ENCODE measurements at places on chromosomes 2 and 18.

GRCh38 chr18:57125627-57126026, 21.3 kb upstream of the BOD1L2 start:
- ATAC-seq, result no peak

DNA sequence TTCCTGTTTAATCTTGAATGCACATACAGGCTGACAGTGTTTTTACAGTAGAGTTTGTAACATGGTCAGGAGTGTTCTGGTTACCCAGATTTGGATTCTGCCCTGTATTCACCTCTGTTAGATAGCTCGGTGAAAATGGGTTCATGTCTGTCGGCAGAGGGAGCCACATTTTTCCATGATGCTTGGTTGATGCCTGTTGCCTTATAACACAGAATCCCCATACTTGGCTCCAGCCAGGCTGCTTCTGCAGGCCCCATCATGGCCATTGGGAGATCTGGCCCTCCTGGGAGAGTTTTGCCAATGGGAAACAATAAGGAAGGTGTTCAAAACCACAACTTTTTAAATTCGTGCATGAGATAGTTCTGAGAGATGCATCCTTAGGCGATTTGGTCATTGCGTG, 78.1 kb downstream of the WDSUB1 start:
- ATAC-seq, result no peak

DNA sequence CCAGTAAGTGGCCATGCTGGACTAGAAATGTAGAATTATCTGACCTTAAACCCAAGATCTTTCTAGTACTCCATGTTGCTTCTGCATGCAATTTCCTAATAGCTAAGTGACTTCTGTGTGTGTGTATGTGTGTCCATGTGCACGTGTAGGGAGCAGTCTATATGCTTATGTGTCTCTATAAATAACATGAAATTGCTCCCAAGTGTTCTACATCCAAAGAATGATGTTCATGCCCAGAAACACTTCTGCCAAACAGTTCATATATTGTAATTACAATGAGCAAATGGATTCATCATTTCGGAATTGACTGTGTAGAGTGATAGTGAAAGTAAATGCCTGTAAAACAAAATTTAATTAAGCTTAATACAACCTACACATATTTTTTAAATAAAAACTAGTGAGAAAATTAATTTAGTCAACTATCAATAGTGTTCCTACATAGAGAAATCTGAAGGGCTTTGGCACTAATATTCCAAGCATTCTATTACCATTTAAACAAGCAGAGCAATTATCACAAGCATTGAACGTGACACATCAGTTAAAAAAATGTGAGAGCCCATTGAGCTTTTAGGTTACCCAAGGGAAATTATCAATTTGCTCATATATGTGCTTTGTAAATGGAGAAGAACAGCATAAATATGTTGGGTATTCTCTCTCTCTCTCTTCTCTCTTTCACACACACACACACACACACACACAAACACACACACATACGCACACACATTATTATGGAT, 1067.4 kb downstream of the CNTNAP5 start:
- no peak for ATAC-seq

- no peak for ATAC-seq
Observed at GRCh38 chr18:11178951-11179549, 29.7 kb upstream of the PIEZO2 start.

- no peak for ATAC-seq
Observed at GRCh38 chr2:134324947-134325346, 71.1 kb downstream of the MGAT5 start.

DNA sequence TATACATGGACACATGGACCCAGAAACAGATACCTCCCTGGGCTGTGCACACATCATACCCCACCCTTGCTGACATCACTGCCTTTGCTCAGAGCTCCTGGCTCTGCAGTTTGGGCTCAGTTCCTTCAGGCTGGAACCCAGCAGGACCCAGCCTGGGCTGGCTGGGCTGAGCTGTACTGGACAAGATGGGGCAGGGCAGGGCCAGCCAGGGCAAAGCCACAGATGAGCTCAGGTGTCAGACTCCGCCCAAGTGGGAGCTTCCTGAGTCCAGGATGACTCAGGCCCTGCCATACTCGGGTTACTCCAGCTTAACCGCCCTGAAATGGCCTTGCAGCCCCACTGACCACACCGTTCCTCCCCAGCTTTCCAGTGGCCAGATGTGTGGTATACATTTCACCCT, 284.9 kb downstream of the OSR1 start:
- peak; percentile 100 for ATAC-seq

- peak; percentile 49 for ATAC-seq
Observed at GRCh38 chr2:178258916-178259315, 64.6 kb downstream of the OSBPL6 start.

DNA sequence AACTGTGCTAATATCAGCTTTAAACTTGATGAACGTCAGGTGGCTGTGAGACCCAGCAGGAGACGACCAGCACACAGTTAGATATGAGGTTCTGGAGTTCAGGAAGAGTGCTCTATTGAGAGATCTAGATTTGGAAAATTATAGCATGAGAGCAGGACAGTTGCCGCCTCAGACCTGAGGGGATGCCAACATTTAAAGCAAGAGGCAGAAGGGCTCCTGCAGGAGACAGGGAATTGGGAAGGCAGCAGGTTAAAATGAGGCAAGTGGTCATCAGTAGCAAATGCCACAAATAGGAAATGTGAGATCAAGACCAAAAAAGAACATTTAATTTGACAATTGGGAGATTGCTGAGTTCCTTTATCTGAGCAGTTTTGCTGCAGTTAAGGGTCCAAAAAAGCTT, 471.9 kb downstream of the TGIF1 start:
- no peak for ATAC-seq

- no peak for ATAC-seq
Observed at GRCh38 chr2:144329472-144329871, 190.4 kb downstream of the ZEB2 start.

DNA sequence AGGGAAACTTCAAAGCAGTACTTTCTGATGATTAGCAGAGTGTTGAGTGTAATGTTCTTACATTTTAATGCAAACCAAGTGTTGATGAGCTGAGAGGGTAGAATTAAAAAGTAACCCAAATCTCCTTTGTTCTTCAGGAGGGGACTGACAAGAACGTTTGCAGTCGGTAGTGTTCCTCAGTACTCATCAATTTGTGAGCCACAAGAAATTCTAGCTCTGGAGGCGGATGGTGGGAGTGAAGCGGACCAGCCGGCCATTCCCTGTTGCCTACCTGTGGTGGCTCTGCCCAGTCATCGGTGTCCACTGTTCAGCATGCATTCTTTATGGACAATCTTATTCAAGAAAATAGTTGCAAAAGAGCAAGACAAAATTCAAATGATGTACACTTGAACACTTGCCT, 438.6 kb upstream of the POU3F3 start:
- no peak for ATAC-seq

DNA sequence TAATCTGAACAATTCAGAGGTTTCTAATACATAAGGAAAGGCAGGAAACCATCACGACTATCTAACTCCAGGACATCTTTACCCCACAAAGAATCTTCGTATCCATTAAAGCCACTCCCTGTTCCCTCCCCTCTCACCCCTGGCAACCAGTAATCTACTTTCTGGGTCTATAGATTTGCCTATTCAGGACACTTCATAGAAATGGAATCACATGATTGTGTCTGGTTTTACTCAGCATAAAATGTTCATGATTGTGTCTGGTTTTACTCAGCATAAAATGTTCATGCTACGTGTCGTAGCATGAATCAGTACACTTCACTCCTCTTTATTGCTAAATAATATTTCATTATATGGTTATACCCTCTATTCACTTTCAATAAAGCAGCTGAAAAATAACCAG, 11.6 kb downstream of the FECH start:
- peak; percentile 80 for ATAC-seq

- no peak for ATAC-seq
Observed at GRCh38 chr18:58955001-58955400, 90.3 kb downstream of the ZNF532 start.

- no peak for ATAC-seq
Observed at GRCh38 chr2:33142810-33143209, 196.1 kb downstream of the LTBP1 start.

GRCh38 chr2:88747990-88748389, 56.5 kb downstream of the RPIA start:
- no peak for ATAC-seq

- ATAC-seq, result peak; percentile 78
Observed at GRCh38 chr18:48942554-48943261, 8.1 kb downstream of the SMAD7 start.

DNA sequence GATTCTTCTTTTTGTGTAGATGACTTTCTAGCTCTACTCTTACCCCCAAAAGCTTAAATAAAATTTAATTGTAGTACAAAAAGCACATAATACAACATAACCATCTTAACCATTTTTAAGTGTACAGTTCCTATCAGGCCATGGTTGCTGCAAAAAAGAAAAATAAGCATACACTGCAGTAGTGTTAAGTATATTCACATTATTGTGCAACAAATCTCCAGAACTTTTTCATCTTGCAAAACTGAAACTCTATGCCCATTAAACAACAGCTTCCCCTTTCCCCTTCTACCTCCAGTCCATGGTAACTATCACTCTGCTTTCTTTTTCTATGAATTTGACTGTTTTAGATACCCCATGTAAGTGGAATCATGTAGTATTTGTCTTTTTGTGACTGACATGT, 18.1 kb downstream of the PPM1B start:
- no peak for ATAC-seq

GRCh38 chr18:75349668-75350511, 77.6 kb downstream of the SMIM21 start:
- no peak for ATAC-seq

DNA sequence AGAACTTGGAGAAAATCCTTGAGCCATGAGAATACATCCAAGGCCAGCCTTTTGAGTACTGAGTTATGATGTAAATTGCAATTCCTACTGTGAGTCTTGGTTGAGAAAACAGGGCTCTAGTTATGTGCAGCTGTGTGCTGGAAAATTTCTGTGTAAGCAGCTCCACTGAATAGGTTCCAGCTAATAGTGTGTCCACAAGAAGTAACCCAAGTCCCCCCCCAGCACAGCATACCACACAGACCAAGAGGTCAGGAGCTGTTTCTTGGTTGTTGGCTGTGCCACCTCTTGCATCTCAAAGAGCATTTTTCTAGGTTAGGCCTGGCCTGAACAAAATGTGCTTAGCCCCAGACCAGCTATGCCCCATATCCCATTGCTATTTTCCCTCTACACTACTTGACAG, 36.8 kb upstream of the APCDD1 start:
- ATAC-seq, result no peak

GRCh38 chr2:188456114-188456909, 164.6 kb downstream of the GULP1 start:
- ATAC-seq, result peak; percentile 25

DNA sequence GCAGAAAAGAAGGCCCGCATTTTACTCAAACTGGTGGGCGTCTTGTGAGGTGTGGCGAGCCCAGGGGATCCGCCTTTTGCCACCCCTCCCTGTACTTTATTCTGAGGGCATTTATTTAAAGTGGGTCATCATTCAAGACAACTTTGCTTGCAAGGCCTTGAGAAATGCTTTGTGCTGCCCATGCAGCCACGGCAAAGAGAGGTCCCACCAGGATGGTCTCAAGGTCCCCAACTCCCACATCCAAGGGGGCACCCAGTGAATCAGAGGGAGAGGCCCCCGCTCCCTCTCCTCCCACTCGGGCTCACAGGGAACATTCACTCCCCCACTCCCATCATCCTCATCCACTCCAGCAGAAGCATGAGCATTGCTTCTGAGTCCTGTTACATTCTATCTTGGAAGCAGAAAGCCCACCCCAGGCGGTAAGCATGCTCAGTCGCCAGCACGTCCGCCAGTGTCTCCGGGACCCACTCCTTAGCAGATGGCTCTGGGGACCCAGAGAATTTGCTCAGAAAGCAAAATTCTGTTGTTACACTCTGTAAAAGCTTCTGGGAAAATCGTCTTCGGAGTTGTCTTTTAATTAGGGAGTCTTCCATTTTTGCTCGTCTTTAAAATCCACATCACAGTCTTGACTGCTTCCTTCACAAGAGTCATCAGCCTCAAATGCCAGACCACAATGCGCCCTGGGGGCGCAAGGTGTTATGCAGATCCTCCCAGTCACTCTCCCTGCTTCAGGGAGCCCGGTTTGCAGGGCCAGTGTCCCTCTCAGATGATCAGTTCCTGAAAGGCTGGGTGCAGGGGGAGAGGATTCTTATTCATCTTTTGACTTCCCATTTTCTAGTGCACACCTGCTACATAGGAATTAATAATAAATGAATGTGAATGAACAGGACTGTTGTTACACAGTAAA, 99.4 kb upstream of the NCK2 start:
- ATAC-seq, result no peak

DNA sequence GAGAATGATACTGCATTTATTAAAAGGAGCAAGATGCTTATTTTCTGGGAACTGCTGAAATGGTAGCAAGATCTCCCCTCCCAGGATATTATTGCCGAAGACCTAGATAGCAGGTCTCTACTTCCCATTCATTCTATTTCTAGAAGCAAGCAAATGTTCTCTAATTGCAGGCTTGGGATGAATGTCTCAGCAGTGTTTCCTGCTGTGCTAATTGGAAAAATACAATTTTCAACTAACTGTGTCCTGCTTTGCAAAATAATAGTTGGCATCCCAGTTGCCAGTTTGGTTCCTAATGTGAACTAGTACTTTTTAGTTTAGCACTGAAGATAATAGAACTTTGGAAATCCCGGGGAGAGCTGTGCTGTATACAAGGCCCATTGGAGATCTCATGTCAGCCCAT, 26.1 kb downstream of the SLC20A1 start:
- no peak for ATAC-seq

DNA sequence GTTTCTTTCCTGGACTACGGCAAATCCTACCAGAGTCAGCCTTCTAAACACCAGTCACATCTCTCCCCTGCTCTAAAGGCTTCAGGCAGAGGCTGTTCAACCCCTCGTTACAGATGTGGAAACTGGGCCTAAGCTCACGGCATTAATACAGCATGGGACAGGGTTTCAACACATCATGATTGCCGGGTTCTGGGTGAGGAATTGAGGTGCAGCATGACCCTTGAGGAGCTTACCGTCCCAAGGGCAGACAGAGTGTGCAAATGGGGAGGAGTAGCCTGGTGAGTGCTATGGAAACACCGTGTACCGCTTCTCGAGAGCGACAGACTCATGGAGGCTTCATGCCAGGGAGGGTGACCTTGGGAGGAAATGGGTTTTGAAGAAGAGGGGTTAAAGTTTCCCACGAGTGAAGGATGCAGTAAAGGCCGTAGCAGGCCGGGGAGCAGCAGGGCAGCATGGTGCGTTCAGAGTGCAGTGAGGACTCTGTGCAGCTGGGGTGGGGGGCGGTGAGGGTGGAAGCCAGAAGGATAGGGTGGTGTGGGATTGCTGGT, 51.1 kb downstream of the TGOLN2 start:
- no peak for ATAC-seq

- no peak for ATAC-seq
Observed at GRCh38 chr2:62435720-62436119, 70.3 kb downstream of the TMEM17 start.

GRCh38 chr2:177195194-177195593, 17.4 kb upstream of the HNRNPA3 start:
- no peak for ATAC-seq

- no peak for ATAC-seq
Observed at GRCh38 chr2:55136138-55136541, 85.9 kb upstream of the RTN4 start.

DNA sequence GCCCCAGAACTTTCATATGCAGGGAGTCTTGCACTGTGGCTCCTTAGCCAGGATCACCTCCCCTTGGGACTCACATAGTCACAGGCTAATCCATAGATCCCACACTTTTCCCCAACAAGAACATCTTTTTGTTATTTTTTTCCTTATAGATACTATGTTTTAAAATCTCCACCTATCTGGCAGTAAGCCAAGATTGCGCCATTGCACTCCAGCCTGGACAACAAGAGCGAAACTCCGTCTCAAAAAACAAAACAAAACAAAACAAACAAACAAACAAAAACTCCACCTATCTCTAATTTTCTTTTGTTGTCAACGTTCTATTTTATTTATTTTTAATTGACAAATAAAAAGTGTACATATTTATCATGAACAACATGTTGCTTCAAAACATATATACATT, 141.7 kb downstream of the PDE11A start:
- no peak for ATAC-seq
